ENCODE measurements at places on chromosomes 13 and 19.

DNA sequence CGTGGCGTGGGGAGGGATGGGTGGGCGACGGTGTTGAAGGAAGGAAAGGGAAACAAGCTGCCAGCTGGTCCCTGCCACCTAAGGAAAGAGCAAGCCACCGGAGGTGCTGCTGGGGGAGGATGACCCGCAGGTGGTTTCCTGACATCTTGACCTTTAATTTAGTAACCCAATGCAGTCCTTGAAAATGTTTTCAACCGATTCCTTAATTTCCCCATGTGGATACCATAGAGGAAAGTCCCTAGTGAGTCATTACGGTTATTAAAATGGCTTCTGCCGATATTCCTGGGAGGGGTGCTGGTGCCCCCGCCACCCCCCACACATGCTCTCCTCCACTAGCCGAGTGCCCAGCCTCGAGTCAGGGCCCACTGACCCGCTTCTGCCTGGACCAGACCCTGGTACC is 6.3 kb upstream of the ANKRD10 start:
- DNase-seq, result no peak

- no peak for DNase-seq
These were observed 235.6 kb downstream of the SHISA2 start for GRCh38 chr13:25816239-25816638.

GRCh38 chr19:679418-680286 is 3.5 kb downstream of the FSTL3 start:
- peak; percentile 53 for DNase-seq

GRCh38 chr19:50239921-50240590 is 36.6 kb downstream of the MYH14 start:
- DNase-seq, result no peak

DNA sequence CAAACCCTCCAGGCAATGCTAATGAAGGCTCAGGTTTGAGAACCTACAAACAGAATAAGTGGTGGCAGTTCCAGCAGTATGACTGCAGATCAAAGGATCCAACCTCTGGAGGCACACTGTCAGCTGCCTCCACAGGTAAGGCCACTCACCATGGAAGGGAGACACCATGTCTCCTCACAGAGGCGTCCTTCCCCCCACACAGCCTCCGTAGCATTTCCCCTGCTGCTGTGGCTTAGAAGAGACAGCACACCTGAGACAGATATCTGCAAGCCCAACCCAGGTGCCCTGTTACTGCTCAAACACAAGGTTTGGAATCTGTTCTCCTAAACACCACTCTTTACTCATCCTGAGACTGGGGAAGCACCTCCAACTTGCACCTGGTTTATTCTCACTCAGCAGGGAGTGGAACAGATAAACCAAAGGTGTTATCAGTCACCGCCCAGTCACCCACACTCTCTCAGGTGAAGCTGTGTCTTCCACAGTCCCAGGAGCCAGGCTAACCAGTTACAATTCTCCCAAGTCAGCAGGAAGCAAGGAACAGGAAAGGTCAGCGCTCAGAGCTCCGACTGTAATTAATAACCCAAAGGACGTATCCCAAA is 311.2 kb downstream of the FOXO1 start:
- no peak for DNase-seq

- DNase-seq, result no peak
These were observed 1581.3 kb downstream of the EFNB2 start for GRCh38 chr13:104954210-104954609.

DNA sequence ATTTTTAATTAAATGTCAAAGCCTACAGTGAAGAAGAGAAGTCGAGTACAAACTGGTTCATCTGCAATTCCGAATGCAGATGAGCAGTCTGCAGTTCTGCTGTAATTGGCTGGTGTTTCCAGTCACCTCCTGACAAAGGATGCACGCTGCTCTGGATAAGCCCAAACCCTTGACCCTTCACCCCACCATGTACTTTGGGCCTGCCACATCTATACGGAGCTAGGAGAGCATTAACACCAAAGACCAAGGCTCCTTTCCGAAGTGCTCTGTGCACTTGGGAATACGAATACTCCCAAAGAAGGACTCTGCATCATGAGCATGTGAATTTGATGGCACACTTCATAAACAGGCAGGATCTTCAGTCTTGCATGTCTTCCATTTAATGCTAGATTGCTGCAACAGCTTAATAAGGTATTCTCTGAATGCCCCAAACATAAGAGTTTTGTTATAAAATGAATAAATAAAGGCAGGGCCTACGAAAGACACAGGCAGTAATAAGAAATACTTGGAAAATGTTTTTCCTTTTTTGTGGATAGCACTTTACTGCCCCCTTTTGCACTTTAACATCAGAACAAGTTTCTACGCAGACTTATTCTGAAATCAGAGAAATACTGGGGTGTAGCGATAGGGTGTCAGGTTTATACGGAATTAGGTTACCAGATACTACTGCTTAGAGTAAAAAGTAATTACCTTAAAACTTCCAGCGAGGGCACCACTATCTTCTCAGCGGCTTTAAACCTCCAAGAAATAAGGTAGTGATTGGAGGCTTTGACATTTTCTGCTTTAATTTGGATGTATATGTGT is 15.0 kb downstream of the EFNB2 start:
- DNase-seq, result no peak

Measured in activated CD4-positive, CD25-positive, alpha-beta regulatory T cell treated with anti-CD3 and anti-CD28 coated beads, Interleukin-2, amount 50 U/mL, for 72 hours (primary cell).